ENCODE measurements at places on chromosomes 5 and 9.

DNA sequence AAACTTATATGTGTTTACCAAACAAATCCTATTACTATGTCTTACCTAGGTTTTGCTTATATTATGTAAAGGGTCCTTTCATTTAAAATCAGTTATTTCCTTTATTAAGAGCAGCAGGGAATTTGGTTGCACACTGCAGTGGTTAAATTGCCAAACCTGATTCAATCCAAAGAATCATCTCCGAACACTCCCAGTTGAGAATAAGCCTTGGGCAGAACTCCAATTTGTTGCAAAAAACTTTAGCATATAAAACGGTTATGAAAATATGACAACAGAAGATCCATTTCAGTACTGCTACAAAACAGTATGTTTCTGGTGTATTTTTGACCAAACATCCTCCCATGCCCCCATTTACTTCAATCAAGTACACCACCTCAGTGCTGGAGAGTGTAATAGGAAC is 587.0 kb upstream of the GRAMD2B start:
- no peak for DNase-seq

DNA sequence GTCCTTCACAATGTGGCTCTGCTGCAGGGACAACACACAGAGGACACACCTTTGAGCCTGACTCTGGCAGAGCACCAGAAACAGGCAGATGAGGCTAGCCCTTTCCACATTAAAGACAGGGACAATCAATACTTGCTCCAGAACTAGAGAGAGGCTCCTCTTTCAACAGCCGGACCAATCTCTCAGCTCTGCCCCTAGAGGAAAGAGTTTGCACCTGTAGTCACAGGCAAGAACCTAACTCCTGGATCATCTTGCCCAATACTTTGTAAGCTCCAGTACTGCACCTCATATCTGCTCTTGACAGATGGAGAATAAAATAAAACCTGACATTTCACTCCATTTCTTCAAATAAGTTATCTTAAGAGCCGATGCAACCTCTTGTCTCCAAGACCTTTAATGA is 52.1 kb downstream of the EPB41L4A start:
- no peak for DNase-seq

DNA sequence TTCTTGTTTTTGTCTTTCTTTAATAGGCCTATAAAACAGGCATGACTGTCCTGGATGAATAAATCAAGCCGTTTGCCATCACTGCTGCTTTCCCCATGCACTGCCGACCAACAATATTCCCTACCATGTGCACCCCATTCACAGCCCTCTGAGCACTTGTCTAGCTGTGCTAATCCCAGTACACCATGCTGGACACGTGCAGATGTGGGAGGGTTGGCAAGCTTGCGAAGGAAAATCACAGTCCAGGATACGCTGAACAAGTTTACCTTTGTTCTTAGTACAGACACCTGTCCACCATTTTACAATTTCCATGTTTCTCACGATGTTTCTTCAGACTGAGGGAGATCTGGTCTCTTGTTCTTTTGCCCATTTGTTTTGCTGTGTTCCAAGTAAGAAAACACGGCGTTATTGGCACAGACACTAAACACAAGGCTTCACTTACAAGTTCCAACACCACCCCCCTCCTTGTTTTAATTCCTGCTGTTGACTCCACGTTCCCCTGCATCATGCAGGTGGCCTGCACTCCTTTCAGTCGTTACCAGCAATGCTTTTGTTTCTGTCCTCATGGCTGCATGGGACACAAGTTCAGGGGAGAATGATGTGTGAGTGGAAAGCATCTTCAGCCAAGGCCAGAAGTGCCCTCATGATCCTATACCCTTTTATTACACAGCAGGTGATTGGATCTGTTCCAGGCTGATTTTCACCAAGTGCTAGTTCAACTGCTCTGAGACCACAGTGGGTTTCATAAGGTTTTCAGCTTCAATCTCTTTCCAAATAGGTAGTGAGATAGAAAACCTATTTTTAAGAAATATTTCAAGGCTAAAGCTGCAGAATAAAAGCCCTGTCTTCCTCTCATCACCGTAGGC is 608.9 kb downstream of the IRX1 start:
- DNase-seq, result no peak

DNA sequence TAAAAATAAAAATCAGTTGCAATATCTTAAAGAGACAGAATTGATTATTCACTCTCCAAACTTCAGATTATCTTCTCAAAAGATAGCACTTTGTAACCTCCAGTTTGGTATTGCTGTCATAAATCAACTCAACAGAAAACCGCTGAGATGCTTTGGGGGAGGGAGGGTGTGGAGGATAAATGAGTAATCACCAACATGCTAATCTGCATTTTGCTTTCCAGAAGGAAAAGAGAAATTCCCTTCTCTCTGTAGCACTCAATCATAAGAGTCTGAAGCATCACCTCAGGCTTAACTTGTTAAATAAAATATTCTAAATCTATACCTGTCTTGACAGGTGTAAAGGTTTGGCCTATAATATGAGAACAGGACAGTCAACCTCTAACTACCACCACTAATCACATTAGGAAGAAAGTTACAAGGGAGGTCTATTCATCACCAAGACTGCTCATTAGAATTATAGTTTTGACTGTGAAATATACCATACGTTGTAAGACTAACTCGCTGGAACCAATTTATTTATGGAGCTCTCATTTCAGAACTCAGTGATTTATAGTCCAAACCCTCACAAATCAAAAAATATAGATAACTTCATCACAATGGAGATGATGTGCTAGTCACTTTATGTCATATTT is 89.0 kb downstream of the PIK3R1 start:
- DNase-seq, result no peak

GRCh38 chr5:96957254-96958049 is 21.6 kb downstream of the LNPEP start:
- no peak for DNase-seq

DNA sequence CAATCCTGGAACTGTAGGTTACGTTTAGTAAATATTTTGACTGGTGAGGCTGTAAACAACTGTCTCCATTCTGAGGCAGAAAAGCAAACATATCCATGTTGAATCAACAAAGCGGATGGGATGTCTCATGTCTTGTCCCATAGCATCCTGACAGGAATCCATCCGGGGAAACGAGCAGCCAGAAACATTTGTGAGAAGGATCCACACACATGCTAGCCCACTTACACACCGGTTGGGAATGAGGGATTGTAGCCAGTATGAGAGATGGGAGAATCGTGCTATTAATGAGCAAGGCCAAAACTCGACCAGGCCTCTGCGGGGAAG is 117.5 kb downstream of the FSTL4 start:
- no peak for DNase-seq

DNA sequence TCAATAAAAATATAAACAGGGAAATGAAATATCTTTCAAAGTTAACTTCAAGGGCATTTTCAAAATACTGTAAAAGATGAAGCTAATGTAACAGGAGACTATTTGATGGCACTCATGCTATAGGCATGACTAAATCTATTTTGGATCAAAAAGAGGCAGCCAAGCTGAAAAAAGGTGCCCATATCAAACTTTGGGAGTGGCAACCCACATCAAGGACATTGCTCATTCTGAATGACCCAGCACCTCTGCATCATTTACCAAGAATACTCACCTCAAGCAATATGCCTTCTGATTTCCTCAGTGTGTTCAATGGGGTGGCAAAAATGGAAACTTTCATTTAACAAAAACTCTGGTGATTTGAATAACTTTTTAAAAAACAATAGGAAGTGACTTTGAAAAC is 853.3 kb downstream of the TLE1 start:
- DNase-seq, result no peak

GRCh38 chr5:153896701-153897100 is 142.0 kb downstream of the FAM114A2 start:
- no peak for DNase-seq

DNA sequence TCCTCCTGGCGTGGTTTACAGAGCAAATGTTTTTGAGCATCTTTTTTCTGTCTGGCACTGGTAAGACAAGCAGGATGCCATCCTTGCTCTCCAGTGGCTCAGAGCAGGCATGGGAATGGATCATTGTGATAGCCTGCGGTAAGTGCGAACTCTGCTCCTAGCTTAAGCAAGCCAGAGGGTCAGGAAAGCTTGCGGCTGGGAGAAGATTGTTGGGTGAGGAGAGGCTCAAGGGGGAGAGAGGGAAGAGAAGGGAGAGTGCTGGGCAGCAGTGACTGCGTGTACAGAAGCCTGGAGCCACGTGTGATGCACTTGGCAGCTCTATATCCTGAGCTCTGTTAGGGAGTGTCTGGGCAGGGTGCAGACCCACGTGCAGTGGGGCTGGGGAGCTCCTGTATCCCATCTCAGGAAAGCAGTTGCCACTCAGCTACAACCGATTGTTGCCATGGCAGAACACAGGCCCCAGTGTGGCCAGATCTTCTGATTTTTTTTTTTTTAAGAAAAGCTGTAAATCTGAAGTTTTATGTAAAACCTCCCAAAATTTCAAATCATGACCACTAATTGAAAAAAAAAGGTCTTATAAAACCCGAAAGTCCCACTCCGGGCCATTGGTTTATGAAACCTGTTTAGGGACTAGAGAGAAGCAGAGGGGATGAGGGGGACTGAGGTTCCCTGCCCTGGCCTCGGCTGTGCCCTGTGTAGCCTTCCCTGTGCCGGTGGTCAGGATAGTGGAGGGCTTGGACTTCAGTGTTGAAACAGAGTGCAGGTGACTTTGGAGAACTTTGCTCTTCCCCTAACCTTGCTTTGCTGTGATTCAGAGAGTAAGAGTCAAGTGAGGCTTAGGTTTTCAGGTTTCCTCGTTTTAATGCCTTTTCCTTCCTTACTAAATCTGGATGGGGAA is 67.3 kb downstream of the ZNF618 start:
- no peak for DNase-seq

DNA sequence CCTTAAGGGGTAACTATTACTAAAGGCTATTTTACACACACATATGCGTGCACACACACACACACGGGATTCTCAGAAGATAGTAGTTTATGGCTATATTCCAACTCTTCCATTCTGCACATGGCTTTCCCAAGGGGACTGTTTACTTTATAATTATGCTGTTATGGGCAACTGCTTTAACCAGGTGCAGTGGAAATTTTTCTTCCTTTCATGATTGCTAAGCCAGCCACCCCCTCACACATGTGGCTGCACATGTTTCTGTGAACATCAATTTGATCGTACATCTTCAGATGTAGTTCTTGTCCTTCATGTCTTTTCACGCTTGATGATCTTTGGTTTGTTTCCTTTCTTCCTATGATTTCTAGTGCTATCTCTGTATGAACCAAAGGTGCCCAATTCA is 37.0 kb downstream of the MRPS30 start:
- no peak for DNase-seq

DNA sequence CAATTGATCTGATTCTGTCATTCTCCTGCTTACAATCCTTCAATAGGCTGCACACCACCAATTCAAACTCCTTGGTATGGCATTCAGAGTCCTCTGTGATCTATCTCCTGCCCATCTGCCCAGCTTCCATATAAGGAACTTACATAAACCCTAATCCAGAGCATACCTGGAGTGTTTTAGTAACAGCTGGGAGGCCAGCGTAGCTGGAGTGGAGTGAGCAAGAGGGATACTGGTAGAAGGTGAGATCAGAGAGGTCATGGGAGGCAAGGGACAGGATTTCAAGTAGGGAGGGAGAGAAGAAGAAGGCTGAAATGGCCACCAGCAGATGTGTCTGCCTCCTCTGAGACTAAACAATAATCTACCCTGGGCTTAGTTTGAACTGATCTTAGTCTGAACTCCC is 288.5 kb downstream of the MEF2C start:
- DNase-seq, result no peak

- DNase-seq, result no peak
Measured at GRCh38 chr5:108334225-108334624, 47.7 kb downstream of the FBXL17 start.

- no peak for DNase-seq
Measured at GRCh38 chr9:94911986-94912635, 185.6 kb downstream of the AOPEP start.

DNA sequence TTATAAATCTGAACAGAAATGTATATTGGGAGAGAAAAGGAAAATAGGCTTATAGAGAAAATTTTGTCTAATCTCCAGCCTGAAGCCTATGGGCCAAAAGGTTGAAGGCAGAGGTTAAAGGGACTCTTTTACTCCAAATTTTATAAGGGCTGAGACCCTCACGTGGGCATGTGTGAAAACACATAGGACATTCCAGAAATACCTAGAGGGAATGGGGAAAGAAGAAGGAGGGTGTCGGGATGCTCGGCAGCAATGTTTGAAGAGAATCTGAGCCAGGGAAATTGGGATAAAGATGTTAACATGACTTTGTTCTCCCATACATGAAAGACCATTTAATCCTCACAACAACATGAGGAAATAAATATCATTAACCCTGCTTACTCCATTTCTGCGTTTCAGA is 102.1 kb upstream of the SLC12A2 start:
- no peak for DNase-seq

DNA sequence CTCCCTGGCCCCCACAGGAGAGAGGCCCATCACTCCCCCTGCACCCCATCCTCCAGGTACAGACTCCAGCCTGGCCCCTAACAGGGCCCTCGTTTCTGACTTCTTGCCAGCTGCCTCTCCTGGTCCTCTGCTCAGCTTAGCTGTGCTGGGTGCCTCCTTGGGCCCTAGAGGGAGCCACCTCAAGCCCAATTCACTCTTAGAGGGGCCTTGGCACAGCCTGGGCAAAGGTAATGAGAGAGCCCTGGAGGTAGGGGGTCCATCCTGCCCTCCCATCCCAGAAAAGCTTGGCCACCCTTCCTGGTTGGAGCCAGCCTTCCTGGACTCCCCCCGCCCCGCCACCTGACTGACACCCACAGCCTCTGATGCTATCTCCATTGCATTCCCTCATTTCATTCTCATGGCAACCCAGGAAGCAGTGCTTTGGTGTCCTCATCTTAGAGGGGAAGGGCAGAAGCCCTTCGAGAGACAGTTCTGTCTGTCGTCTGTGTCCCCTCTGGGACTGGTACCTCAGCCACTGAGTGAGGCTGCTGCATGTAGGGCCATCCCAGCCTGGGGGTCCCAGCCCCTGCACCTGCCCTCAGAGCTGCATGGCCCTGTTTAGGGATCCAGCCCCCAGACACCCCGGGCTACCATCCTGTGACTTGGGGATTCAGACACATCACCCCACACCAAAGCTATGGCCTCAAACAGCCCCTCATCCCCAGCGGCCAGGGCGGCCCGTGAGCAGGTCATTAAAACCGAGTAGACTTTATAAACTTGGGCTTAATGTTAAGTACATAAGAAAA is 95.5 kb downstream of the BARX1 start:
- no peak for DNase-seq

- DNase-seq, result no peak
Measured at GRCh38 chr5:2317540-2317939, 433.9 kb downstream of the IRX2 start.

DNA sequence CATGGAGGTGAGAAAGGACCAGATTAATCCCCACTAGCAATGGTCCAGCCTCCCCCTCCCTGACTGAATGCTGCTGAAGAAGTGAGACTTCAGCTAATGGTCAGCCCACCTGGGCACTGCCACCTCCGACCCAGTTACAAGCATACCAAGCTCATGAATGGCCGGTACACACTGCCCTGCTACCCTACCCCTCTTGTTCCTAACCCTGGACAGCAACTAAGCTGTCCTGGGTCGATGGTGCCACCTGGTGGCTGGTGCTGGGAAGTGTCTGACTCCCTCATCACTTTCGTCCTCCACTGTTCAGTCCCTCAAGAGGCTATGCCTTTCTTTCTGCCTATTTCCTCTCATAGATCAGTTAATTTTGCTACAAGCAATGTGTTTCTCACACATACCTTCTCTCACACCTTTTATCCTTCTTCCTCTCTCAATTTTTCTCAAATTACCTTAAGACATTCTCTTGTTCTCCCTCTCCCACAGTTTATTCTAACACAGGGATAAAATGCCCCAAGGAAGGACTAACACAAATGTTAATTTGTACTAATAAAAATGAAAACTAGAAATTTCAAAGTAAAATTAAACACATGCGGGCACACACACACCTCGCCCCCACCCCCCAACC is 42.4 kb downstream of the PAX5 start:
- no peak for DNase-seq

- no peak for DNase-seq
Measured at GRCh38 chr9:131734781-131735180, 5.1 kb downstream of the RAPGEF1 start.
